ENCODE measurements at places on chromosomes 7 and 10.

DNA sequence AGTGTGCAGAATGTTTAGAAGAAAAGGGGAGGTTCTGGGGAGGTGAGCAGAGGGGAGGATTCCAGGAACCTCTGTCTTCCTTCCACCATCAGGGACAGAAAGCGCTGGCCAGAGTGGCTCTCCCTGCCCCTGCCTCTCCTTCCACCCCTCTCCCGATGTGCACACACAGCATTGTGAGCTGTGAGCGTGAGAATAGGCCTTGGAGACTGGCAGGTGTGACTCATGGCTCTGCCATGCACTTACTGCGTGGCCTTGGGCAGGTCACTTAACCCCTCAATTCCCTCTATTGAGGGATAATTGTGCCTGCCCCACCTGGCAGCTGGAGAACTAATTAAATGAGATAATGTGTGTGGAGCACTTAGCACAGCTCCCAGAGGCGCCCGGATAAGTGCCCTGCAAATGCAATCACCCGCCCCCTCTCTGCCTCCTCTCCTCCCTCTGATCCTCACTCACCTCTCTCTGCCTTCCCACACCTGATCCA is 115.4 kb downstream of the ZMIZ1 start:
- DNase-seq, result peak; percentile 74

DNA sequence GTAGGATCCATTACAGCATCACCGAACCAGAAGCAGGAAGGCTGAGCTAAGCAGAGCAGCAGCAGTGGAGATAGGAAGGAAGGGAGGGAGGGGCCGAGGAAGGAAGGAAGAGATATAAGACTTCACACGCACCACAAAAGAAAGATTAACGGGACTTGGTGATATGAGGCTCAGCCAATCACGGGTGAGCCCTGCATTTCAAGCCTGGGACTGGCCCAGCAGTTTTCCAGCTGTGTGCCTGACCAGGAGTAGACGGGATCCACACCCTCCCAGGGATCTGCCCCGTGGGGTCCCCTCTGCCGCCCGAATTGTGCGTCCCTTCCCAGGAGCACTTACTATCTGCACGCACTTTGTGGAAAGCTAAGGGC is 16.2 kb downstream of the ATG9B start:
- DNase-seq, result peak; percentile 44

GRCh38 chr10:122261584-122261983 is 9.5 kb upstream of the BTBD16 start:
- no peak for DNase-seq

DNA sequence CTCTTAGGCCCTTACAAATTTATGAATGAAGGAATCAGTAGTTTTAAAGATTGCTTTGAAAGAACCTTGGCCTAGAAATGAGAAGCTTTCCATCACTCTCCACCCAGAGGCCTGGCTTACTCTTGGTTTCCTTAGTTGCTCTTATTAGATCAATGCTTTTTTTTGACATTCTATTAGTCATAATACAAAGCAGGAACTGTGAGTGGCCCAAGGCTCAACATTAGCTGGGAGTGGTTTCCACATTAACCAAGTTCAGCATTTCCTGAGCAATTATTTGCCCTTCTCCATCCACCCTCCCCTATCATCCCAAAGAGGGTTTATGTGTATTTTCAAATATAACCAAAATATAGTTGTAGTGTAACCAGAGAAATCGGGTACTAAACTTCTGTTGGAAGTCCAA is 103.4 kb upstream of the FAM204A start:
- no peak for DNase-seq

- DNase-seq, result no peak
These were observed 67.2 kb downstream of the COBL start for GRCh38 chr7:51249187-51249945.
